Mesangial cell (primary cell): ENCODE measurements at places on chromosomes 2 and 18. TPM values are rescaled to one million over a fixed set of nuclear protein-coding genes. Genes with fewer than 3 reads are reported as not detected.

Gene METTL21A
- 23.3 and 38.0 TPM in 2 replicates for total RNA-seq

Gene HTR2B
- 0.33 and 2.0 TPM in 2 replicates for total RNA-seq

Gene SLC23A3
- total RNA-seq = under 0.01 and 0.25 TPM in 2 replicates

Gene CDK15
- total RNA-seq = 1.8 and 5.7 TPM in 2 replicates

Gene SRD5A2
- not detected in 2 replicates for total RNA-seq

Gene RPE
- total RNA-seq = 56.8 and 69.4 TPM in 2 replicates

Gene DOCK10
- 2.0 and 15.6 TPM in 2 replicates for total RNA-seq

Gene HDHD2
- 9.1 and 11.9 TPM in 2 replicates for total RNA-seq
